Stimulated activated naive CD8-positive, alpha-beta T cell treated with anti-CD3 and anti-CD28 coated beads, Interleukin-15, amount 100 ng/mL, for 72 hours (primary cell): ENCODE measurements at places on chromosomes 16 and 17.

GRCh38 chr16:54544553-54545180 lies 258.1 kb upstream of the IRX3 start:
- DNase-seq: no peak

- DNase-seq: no peak
Observed at GRCh38 chr17:8951206-8951605, 14.3 kb downstream of the PIK3R5 start.

DNA sequence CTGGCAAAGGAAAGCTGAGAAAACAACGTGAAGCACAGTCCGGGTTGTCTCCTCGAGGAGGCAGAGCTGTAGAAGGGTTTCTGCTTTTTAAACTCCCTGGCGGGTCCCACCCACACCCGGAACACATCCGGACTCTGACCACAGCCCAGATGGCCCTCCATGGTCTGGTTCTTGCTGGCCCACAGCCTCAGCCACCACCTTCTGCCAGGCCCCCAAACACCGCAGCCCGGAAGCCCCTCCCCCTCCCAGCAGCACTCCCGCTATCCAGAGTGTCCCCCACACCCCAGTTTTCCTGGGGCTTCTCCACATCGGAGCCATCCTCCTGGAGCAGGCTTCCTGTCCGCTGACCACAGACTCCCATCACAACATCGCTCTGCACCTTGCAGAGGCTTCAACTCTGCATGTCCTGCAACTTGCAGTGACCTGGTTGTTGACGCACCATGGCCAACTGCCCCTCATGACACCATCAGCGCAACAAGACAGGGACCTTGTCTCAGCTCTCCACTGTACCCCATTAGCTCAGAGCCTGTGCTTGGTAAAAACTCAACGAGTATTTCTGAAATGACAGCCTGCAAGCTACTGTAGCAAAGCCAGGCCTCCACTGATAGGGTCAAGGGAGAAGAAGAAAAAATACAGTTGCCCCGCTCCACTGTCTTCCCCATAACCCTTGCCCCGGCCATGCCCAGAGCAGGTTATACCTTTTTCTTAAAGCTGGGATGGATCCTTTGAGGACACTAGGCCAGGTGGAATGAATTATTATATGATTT lies 129.8 kb downstream of the C16orf78 start:
- no peak for DNase-seq

- DNase-seq: no peak
Observed at GRCh38 chr16:19363740-19364139, 53.9 kb upstream of the TMC5 start.

DNA sequence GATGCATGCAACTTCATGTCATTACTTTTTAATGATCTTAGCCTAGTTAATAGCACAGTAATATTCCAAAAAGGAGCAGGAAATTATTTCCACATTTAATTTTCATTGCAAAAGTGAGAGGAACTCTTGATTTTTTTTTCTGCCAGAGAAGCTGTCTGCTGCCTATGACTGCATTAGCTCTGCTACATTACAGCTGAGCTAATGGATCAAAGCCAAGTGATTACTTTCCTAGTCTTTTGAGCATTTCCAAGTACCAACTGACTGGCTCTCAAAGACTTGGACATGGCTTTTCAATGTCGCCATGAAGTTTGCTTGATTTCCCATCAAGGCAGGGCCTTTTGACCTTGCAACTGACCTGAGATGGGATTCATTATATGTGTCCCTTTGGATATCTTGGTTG lies 356.6 kb upstream of the XYLT1 start:
- DNase-seq: no peak

- no peak for DNase-seq
Observed at GRCh38 chr17:798246-798645, 16.1 kb downstream of the MRM3 start.

DNA sequence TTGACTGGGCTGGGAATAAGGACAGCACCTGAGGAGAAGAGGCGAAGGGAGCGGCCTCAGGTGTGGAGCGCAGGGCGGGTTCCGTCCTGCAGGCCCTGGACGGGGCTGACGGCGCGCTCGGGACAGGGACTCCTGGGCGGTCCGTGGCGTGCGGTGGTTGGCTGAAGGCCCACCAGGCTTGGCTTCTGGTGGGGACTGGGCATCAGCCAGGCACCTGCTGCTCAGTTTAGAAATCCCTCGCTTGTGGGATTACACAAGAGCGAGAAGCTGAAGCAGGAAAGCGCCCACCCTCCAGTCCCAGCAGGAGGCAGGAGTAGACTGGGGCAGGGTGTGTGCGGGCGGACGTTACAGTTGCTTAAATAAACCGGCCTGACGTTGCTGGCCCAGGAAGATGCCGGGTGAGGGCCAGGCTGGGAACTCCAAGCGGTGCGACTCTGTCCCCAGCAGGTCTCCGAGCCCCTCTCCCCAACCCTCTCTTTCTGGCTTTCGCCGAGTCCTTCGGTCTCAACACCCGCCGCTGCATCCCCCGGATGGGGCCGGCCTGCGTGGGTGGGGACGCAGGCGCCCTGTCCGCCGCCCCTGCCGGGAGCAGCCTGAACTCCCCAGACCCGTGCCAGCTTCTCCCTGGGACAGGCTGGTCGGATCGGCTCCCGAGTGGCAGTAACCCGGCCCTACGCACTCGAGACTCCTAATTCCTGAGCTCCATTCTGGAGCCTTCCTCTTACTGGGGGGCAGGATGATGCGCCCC lies 639 bp downstream of the MIF4GD start:
- no peak for DNase-seq

- no peak for DNase-seq
Observed at GRCh38 chr16:75024182-75024581, 25.4 kb downstream of the ZNRF1 start.

- DNase-seq: no peak
Observed at GRCh38 chr17:64158831-64159590, 29.1 kb upstream of the ERN1 start.

DNA sequence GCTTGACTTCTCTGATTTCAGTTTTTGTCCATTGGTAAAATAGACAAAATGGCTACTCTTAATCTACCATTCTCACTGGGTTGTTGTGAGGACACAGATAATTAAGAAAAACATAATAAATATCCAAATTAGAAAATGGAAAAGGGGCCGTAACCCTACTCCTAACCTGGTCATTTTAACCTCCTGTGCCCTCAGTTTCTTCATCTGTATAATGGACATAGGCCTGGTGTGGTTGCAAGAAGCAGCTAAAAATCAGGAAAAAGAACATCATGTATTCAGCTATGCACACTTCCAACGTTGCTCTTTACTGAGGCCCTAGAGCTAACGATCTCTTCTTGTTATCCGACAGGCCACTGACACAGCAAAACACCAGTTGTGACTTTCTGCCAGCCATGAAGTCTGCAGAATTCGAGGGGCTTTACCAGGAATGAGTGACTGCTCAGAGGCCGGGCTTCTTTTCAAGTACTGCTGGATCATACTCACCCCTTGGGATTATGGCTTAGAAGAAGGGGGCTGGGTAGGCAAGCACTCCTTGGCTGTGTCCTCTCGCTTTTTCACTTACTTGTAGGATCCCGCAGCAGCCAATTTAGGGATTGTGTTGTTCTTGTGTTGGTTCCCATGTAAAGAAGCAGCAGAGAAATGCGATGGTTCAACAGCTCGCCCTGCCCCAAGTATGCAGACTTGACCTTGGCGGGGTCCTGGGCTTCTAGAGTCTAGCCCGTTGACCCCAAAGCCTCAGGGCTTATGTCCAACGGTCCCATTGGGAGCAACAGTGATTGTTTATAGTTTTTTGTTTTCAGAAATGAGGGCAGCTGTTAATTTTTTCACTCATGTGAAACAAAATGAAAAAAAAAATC lies 20.9 kb downstream of the LDAF1 start:
- no peak for DNase-seq

DNA sequence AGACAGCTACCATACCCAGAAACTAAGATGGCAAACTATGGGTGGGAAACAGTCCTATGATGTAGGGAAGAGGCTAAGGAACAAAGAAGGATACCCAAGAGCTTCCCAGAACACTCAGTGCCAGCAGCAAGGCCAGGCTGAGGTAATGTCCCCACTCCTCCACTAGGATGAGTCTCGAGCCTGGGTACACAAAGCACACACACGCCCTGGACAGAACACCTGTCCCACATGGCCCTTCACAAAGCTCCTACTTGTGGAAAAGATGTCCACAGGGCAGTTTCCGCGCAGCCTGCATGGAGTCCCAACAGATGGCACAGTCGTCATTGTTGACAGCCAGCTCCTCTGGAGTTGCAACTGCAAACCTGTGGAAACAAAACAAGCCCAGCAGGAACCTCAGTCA lies 23.9 kb downstream of the AMFR start:
- no peak for DNase-seq

DNA sequence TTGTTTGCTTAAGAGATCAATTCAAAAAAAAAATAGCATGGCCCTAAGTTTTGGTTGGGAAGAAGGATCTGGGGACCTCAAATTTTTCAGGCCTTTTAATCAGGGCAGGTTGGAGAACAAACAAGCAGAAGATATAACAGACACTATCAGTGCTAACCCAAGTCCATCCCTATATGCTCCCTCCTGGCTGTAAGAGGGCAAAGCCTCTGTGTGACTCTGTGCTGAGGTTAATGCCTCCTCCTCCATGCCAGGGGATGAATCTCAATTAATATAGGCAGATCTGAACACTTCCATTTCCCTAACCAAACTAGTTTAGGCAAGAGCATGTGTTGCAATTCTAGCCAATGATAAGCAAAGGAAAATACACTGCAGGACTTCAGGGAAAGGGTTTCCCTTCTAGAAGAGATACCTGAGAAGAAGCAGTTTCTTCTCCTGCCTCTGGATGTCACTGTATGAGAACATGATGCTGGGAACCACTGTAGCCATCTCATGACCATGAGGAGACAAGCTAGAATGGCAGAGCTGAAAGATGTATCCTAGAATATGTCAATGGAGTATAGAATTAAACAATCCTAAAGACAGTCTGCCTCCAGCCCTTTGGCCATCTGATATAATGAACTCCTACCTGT lies 76.0 kb downstream of the CHD9NB start:
- DNase-seq: no peak

DNA sequence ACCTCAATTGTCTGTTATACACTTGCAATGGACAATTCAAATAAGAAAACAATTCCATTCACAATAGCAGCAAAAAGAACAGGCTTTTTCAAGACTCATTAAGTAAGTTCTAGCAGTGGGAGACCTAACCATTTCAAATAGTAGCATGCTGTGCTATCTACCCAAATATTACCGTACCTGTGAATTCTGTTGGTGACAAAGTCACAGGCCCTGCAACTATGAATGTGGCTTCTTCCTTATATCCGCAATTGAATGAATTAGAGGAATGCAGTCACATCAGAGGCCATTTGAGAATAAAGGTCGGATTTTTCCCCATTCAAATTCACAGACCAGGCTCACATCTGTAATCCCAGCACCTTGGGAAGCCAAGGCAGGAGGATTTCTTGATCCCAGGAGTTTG lies 800 bp upstream of the NME4 start:
- DNase-seq: no peak

DNA sequence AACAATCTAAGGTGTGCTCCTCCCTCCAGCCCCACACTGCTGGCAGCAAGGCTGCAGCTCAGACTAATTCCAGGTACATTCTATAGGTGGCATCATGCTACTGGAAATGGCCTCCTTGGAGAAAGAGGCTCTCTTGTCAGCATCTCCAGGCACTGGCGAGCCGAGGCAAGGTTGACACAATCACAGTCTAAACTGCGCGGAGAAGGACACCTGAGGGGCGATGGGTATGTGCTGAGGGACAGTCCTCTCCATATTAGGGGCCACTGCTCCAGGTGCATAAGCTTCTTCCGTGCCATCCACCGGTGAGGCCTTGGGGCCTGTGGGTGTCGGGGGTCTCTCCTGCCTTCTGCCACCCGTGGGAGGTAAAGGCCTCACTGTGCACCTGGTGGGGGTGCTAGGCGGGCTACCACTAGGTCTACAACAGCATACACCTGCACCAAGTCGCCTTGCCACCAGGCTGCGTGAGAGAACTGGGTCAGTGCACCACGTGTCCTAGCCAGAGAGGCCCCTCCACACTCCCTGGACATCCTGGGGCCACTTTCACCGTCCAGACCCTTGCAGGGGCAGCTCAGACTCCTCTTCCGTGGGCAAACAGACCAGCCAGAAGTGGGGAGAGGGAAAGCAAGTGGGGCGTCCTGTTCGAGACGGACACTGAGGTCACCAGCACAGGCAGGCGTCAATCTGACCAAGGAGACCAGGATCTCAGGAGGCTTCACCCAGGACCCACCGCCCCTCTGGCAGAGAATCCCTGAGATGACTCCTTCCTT lies 12.1 kb upstream of the CBX8 start:
- no peak for DNase-seq

GRCh38 chr17:71869841-71870545 lies 250.8 kb upstream of the SOX9 start:
- DNase-seq: no peak

GRCh38 chr16:19168371-19169081 lies 486 bp downstream of the SYT17 start:
- no peak for DNase-seq

- no peak for DNase-seq
Observed at GRCh38 chr16:80680046-80680445, 124.4 kb downstream of the CDYL2 start.

DNA sequence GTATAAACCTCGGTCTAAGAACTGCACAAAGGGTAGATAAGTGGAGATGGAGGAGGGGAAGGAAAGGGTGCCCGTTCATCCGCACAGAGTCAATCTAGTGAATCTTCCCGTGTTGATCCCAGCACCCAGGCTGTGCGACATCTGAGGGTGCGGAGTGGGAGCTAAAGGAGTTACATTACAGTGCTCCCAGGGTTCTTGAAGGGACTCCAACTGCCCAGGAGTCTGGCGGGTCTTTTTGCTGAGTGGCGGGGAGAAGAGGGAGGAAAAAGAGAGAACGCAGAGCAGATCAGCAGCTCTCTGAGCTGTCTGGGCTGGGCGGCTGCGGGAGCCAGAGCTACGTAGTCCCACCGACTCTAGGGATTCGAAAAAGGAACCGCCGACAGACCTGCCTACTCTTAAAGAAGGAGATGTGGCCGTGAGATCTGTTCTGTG lies 1.6 kb upstream of the CA10 start:
- no peak for DNase-seq

GRCh38 chr16:70648606-70649005 lies 2.2 kb downstream of the IL34 start:
- no peak for DNase-seq

- DNase-seq: no peak
Observed at GRCh38 chr16:22782314-22782713, 31.6 kb upstream of the HS3ST2 start.

DNA sequence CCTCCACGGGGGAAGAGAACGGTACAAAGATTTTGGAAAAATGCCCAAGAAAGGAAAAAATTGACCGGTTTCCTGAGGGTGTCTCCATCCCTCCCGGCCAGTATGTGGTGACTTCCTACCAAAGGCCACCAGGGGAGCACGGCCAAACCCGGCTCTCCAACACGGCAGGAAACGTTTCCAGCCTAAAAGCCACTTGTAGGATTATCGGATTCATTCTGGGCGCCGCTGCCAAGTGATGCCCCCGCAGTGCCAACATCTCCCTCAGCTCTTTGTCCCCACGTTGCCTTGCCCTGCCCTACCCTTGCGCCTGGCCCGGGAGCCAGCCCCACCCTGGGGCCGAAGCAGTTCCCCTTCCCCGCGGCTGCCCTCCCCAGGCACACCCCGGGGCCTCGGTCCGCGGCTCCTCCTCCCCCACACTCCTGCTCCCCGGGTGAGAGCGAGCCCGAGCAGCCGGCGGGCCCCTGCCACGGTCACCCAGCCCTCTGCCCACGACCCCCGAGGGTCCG lies 688 bp downstream of the CRK start:
- peak; percentile 44 for DNase-seq

GRCh38 chr17:57949649-57950048 lies 5.6 kb downstream of the CUEDC1 start:
- DNase-seq: no peak

GRCh38 chr17:70084476-70084875 lies 9.5 kb downstream of the KCNJ16 start:
- DNase-seq: no peak
